Activated CD4-positive, alpha-beta T cell treated with anti-CD3 and anti-CD28 coated beads, Interleukin-2, amount 10 ng/mL, durations not matched to agents 24 days and 14 days (primary cell): ENCODE measurements at places on chromosomes 2 and 18.

- peak; percentile 68 for DNase-seq
These were observed 9.1 kb upstream of the MYO5B start for GRCh38 chr18:50203801-50204604.

GRCh38 chr2:38666556-38666910 lies 619 bp downstream of the GALM start:
- DNase-seq = peak; percentile 77

DNA sequence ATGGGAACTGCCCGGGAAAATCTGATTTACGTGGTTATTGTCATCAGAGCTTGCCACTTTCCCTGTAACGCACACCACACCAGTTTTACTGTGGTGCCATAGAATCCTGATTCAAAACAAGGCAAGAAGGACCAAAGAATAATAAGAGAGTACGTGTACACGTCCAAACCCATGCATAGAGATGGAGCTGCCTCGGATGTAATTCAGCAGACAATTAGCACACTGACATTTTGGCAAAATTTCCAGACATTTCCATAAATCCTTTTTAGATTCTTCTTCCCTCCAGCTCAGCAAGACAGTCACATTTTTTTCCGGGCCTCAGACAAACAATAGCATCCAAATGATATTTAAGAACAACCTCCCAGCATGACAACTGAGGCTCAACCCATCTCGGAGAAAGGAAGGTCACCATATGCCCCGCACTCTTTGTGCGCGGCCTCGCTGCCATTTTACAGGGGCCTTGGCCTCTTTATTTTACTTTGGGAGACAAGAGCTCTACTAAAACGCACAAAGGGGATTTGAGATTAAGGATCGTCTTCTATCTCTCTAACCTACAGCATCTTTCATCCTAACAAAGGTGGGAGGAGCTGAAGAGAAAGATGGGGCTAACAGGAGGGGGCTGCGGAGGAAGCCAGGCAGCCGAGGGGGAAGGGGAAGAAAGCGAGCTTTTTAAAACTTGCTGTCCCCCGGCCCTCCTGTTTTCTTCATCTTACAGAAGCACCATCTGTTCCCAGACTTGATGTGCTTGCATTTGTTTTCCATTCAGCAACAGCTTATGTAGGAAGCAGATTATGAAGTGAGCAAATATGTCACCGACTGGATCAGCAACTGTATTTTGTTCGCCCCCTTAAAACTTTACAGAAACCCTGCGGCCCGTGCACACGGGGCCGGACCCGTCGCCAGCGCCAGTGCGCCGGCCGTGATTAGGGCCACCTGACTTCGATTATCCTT lies 61.0 kb downstream of the CDCA7 start:
- no peak for DNase-seq

GRCh38 chr2:178764097-178764496 lies 43.1 kb downstream of the TTN start:
- DNase-seq = no peak

DNA sequence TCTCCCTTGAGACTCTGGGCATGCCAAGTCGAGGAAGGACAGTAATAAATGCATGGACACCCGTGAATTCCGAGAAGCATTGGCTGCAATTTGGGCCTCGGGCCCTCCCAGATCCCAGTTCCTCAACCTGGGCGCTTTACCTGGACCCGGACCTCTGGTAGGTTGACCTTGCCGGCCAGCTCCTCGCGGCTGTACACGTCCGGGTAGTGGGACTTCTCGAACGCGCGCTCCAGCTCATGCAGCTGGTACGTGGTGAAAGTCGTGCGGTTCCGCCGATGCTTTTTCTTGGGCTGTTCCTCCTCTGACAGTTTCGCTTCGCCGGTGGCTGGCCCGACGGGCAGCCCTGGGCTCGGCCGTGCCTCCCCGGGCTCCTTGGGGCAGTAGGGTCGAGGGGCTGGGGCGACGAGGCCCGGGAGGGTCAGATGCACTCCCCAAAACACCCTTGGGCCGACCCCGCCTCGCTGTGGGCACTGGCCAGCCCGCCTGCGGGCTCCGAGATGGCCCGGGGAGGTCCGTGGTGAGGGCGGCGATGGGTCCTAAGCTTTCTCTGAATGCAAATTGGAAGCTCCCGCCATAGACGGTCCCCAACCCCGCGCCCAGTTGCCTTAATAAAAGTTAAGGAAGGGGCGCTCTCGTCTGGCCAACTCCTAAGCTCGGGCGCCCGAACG lies 899 bp downstream of the RAX start:
- peak; percentile 64 for DNase-seq

GRCh38 chr2:54845514-54845913 lies 122.1 kb downstream of the EML6 start:
- no peak for DNase-seq

DNA sequence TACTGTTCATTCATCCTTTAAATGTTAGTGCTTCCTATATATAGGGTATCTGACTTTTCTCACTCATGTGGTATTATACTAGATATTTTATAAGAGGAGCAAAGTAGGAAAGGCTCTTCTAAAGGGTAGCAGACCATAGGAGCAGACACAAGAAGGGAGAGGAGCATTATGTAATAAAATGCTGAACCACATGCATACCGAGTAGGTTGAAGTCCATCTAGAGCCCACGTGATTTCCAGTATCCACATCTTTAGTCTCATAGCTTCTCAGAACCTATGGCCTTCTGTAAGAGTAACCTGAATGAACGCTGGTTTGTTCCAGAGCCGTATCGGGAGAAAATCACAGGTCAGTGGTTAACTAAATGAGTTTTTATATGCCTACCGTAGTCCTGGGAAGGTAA lies 85.9 kb downstream of the MAP3K20 start:
- no peak for DNase-seq

- DNase-seq = no peak
These were observed 42.1 kb upstream of the DSG1 start for GRCh38 chr18:31275722-31276463.

- DNase-seq = no peak
These were observed 262.7 kb upstream of the SPHKAP start for GRCh38 chr2:228444161-228444560.
